ENCODE measurements at places on chromosomes 4 and X. TPM values are rescaled to one million over a fixed set of nuclear protein-coding genes. Genes with fewer than 3 reads are reported as not detected.

- DNase-seq: no peak
Observed at GRCh38 chr4:150240011-150240410, 161.8 kb downstream of the DCLK2 start.

DNA sequence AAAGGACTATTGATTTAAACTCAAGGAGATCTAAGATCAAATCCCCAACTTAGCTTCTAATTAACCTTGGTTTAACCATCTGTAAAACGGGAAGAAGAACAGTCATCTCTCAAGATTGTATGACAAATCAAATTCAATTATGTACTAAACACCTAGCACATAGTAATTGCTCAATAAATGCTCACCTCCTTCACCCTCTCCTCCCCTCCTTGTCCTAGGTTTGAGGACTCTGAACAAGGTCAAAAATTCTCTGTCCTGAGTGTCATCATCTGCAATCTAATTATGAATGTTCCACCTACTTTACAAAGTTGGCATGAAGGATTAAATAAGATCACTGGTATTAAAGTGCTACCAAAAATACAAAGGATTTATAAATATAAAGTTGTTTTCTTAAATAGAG, 320.1 kb upstream of the PPARGC1A start:
- no peak for DNase-seq

DNA sequence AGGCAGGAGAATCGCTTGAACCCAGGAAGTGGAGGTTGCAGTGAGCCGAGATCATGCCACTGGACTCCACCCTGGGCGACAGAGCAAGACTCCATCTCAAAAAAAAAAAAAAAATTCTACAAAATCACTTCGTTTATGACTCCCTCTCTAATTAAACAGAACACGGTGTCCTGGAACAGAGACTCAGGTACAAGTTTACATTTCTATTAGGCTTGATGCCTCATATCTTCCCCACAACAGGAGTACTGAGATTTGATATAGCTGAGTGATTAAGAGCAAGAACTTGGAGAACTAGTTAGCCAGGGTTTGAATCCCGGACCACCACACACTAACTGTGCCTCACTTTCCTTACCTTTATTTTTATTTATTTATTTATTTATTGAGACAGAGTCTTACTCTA, 42.2 kb upstream of the KLF3 start:
- DNase-seq: no peak

GRCh38 chr4:20506827-20507226, 193.4 kb upstream of the PACRGL start:
- DNase-seq: no peak

DNA sequence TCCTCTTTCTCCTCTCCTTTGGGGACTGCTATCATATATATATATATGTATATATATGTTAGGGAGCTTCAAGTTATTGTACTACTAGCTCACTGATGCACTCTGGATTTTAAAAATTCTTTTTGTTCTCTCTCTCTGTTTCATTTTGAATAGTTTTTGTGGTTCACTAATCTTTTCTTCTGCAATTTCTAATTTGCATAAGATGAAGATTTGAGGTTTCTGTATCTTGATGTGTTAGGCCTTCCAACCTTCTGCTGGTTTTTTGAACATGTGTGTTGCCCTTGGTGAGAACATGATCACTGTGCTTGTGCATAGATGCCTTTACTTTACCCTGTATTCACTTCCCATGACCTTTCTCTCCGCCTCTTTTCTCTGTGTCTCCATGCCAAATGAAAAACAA, 7.8 kb upstream of the ZNF718 start:
- DNase-seq: no peak

The KLB gene
- polyA plus RNA-seq: 0.05 TPM

The ITIH6 gene
- polyA plus RNA-seq: 0.31 TPM

Measured in muscle of arm (tissue), 14 donors.